ENCODE measurements at places on chromosomes 4 and X.

- DNase-seq: no peak
Observed at GRCh38 chrX:22249371-22249770, 23.3 kb upstream of the CBLL2 start.

DNA sequence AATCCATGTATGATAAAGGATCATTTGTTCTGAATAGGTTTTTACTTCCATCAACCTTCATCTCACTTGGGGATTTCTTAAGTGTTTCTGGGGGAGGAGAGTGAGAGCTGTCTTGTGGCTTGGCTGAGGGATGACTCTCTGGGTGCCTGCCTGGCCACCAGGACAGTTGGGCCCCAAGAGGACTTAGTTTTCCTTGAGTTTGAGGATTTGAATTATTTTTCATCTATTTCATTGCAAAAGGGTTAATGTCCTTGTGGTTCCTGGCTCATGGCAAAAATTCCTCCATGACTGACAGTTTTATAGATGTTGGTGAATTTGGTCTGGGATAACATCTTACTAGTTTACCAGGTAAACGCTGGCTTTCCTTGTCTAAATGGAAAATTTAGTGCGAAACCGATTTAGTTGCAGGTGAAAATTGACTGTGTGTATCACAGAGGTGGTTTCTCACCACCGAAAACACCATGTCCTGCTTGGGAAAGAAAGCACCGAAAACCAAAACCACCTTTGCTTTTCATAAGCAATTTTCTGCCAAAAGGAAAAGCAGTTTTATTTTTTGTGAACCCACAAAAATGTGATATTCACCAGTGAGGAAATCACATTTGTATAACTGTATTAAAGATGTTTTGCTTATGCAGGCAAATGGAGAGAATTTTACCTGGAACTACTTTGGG lies 331.3 kb upstream of the SFRP2 start:
- no peak for DNase-seq

- DNase-seq: no peak
Observed at GRCh38 chrX:37753384-37753783, 26.5 kb upstream of the CYBB start.

GRCh38 chr4:93776386-93777080 lies 52.0 kb upstream of the ATOH1 start:
- no peak for DNase-seq

GRCh38 chrX:10110984-10111363 lies 45.8 kb upstream of the CLCN4 start:
- DNase-seq: peak; percentile 66

GRCh38 chr4:12724510-12724909 lies 759.6 kb downstream of the RAB28 start:
- no peak for DNase-seq

DNA sequence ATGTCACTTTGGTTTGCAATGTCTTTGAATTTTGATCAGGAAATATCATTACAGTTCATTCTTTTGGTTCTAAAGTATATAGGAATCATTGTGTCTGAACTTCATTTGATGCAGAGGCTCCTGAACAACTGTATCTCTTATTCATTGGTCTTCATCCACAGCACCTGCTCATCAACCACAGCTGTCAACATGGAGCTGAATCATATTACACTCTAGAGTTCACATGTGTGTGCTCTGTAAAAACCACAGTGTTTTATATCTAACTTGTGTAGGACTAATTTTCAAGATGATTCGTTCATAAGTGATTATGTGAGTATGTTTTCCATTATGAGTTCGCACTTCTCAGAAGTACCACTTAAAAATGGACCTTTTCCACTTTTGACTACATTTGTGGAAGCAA lies 643.3 kb upstream of the FAM241A start:
- no peak for DNase-seq

GRCh38 chr4:20331642-20332041 lies 79.9 kb downstream of the SLIT2 start:
- no peak for DNase-seq

DNA sequence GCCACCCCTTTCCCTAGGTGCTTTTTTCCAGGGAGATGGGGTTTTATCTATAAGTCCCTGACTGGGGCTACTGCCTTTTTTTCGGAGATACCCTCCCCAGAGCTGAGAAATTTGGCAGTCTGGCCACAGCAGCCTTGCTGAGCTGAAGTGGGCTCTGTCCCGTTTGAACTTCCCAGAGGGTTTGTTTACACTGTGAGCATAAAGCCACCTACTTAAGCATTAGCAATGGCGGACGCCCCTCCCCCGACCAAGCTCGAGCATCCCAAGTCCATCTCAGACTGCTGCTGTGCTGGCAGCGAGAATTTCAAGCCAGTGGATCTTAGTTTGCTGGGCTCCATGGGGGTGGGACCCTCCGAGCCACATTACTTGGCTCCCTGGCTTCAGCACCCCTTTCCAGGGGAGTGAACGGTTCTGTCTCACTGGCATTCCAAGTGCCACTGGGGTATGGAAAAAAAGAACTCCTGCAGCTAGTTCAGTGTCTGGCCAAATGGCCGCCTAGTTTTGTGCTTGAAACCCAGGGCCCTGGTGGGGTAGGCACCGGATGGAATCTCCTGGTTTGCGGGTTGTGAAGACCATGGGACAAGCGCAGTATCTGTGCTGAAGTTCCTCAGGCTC lies 456.4 kb upstream of the HTR2C start:
- no peak for DNase-seq

- DNase-seq: peak; percentile 90
Observed at GRCh38 chr4:113761620-113762185, at the start of gene CAMK2D. Gene CAMK2D, minus strand, starts transcription at chr4:113761738. Its CDS starts 670 bp downstream, at chr4:113761068.

DNA sequence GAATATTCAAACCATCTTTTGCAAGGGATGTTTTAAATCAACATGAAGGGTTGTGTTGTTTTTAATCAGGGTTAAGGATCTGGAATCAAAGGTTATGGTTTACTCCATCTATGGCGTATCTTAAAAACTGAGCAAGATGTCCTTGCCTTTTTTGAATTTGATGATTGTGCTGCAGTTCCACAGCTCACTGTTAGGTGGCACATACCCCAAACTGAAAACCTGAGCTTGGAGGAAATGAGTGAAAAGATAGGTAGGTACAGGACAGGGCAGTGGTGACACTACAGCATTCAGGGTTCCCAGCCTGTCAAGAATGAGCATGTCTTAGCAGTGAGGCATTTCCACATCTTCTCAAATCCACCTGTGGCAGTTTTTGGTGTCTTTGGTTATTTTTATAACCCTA lies 13.1 kb upstream of the EOLA1 start:
- DNase-seq: no peak

GRCh38 chr4:173651651-173652282 lies 121.7 kb upstream of the HAND2 start:
- DNase-seq: no peak

DNA sequence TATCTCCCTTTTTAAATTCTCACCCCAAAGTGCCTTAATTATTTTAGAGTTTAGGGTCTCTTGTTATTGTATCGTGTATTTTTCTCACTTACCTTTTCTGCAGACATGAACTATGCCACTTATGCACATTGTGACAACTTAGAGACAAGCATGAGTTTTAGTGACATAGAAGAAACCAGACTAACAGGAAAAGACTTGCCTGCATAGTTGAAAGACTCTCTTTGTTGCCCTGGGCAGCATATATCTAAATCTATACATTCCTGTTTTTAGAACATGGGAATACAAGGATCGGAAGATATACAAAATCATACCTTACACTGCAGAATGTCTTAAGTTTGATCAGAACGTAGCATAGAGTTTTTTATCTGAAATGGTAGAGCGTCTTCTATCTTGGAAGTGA lies 45.1 kb upstream of the ANKRD17 start:
- no peak for DNase-seq

DNA sequence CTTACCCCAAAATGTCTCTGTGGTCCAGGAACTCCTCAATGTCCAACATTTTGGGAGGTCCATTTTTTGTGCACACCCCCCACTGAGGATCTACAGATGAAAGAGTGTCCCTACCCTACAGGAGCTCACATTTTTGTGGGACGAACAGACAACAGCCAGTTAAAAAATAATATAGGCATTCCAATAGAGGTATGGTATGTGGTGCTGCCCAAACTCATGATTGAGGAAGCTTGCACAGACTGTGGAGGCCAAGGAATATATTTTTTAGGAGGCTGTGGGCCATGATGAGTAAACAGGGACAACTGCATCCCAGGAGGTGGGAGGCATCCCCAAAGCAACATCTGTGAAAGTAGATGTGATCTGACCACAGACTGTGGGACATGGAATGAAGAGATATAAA lies 181.0 kb upstream of the HCCS start:
- no peak for DNase-seq

DNA sequence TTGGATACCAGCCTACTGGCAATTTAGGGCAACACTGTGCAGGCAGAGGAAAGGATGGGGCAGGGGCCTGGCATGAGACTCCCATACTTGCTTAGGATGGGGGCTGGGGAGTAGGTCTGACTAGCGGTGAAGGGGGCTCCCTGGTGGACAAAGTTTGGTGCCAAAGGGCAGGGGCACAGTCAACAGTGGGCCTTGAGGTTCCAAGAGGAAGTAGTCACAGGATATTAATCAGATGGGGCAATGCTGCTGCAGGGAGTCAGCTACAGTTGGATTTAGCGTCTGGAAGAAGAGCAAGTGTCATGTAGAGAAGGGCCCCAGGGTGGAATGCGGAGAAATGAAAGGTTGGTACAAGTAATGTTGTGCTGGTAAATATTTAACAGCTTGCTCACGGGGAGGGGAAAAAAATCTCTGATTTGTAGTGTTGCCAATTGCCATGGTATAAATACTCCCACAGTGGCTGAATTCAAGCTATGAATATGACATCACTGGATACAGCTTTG lies 139.4 kb downstream of the PJA1 start:
- DNase-seq: no peak

- no peak for DNase-seq
Observed at GRCh38 chr4:143353797-143354196, 17.1 kb downstream of the GAB1 start.

- DNase-seq: no peak
Observed at GRCh38 chr4:128727658-128728057, 81.8 kb upstream of the JADE1 start.

DNA sequence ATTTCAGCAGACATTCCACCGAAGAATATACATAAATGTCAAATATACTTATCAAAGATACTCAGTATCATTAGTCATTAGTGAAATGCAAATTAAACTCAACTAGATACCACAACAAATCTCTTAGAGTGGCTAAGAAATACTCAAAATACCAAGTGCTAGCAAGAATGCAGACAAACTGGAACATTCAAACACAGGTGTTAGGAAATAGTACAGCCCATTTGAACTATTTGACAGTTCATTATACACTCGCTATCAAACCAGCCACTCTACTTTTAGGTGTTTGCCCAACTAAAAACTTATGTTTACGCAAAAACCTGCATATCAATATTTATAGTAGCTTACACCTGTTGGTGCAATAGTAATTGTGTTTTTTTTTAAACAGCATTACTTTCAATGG lies 8.8 kb downstream of the ADAM29 start:
- DNase-seq: no peak

- no peak for DNase-seq
Observed at GRCh38 chr4:185359767-185360446, 35.8 kb downstream of the LRP2BP start.

GRCh38 chrX:148146121-148146520 lies 165.0 kb downstream of the FMR1NB start:
- DNase-seq: no peak

DNA sequence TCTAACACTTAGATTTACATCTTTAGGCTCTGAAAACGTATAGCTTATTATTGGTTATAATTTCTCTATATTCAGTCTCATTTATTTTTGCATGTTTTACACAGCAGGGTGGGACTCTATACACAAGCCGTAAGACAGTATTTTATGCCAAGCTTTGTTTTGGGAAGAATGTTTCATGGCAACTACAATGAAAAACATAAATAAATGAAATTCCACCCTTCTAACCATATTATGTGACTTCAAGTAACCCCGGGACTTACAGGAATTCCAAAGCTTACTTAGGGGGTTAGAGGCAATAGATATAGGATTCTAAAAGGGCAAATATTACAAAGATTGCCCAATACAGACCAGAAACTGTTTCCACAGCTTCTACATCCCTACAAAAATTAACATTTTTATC lies 370.9 kb downstream of the PRR32 start:
- no peak for DNase-seq
